ACHN (cell line): ENCODE measurements at places on chromosomes 11 and 22.

DNA sequence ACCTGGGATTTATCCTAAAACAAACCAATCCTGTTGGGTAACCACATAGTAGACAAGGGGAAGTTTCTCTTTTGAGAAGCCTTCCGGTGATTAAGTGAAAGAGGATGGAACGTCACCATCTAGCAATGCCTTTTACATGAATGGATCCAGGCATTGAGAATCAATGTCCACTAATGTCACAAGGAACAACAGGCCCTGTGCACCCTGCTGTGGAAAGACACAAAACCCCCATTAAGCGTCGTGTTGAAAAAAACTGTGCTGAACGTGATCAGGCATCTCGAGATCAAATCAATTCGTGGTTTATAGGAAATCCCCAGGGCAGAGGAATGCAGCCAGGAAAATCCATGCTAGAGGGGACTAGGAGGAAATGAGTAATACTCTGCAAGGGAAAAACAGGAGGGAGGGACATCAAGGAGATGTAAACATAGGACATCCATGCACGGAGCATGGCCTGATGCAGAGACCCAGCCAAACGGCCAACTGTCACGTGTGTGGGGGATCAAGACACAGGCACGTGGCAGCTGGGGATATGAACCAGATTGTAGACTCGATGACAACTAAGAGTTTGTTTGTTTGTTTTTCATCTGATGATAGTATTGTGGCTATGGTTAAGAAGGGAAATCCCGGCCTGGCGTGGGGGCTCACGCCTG is 38.6 kb upstream of the CARS1 start:
- DNase-seq = peak; percentile 19

DNA sequence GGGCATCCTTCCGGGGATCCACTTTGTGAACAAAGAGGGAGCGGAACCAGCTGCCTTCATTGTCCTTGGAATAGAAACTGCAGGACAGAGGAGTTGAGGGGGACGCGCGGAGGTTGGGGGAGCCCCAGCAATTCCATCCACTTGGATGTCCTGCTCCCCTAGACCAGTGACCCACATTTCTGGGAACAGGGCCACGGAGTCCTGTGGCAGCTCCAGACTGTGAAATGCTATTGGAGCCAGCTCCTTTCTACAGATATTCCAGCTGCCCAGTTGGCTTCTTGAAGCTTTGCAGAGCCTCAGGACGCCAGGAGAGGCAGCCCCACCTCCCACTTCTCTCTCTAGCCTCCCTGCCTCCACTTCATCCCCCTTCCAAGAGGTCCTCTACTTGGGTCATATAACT is 10.5 kb downstream of the NIPSNAP1 start:
- DNase-seq = no peak

- no peak for DNase-seq
Observed at GRCh38 chr11:75633409-75634066, 35.3 kb downstream of the MAP6 start.

DNA sequence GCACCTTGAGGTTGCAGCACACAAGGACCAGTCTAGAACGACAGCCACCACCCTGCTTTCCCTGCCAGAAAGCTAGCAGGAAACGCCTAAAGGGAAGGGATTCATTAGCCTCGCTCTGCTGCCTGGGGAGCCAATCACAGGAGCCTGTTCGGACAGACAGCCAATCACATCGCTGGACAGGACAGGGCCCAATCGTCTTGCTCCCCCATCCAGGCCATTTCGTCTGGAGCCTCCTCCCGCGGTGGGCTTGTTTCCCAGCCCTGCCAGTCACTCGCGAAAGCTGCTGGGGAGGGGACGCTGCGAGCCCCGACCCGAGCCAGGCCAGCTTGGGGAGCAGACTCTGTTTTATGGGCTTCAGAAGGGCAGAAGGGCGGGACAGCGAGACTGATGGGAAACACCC is 79.8 kb upstream of the NCAM1 start:
- peak; percentile 49 for DNase-seq

DNA sequence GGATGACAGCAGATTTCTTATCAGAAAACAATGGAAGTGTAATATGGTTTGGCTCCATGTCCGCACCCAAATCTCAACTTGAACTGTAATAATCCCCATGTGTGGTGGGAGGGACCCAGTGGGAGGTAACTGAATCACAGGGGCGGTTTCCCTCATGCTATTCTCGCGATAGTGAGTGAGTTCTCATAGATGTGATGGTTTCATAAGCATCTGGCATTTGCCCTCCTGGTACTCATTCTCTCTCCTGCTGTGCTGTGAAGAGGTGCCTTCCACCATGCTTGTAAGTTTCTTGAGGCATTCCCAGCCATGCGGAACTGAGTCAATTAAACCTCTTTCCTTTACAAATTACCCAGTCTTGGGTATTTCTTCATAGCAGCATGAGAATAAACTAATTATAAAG is 81.0 kb upstream of the SCUBE2 start:
- DNase-seq = no peak

- no peak for DNase-seq
Observed at GRCh38 chr11:2090172-2091111, 48.7 kb downstream of the IGF2 start.

DNA sequence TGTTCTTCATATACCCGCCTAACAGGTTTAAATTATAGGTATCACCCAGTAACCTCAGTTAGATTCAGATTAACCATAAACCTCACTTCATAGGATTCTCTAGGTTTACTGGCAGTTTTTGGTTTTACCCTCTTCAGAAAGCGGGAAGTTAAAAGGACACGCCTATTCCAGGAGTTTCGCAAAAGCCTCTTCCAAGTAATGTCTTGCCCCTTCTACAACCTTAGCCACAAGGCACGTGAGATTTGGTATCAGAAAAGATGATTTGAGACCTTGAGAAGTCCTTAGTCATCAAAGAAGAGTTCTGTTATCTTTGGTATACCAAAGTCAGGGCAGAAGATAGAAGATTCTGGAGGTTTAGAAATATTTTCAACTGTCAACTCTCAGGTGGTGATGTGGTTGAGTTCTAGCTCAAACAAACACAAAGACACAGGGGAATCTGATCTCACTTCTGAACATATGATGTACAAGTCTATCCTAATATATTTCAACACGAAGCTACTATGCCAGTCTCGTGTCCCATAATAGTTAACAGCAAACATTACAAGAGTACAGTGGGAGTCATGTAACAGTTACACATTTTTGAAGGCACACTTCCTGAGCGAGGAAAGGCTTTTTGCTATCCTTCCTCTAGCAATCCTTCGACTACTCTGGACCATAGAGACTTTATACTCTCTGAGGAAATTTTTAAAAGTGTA is 103.5 kb downstream of the USP35 start:
- DNase-seq = no peak

GRCh38 chr11:34345991-34346480 is 11.8 kb downstream of the ABTB2 start:
- DNase-seq = peak; percentile 44

- no peak for DNase-seq
Observed at GRCh38 chr11:78993802-78994430, 419.3 kb upstream of the NARS2 start.

- DNase-seq = no peak
Observed at GRCh38 chr11:125425601-125426000, 70.5 kb downstream of the FEZ1 start.

GRCh38 chr11:2273771-2274170 is 3.4 kb upstream of the ASCL2 start:
- no peak for DNase-seq

DNA sequence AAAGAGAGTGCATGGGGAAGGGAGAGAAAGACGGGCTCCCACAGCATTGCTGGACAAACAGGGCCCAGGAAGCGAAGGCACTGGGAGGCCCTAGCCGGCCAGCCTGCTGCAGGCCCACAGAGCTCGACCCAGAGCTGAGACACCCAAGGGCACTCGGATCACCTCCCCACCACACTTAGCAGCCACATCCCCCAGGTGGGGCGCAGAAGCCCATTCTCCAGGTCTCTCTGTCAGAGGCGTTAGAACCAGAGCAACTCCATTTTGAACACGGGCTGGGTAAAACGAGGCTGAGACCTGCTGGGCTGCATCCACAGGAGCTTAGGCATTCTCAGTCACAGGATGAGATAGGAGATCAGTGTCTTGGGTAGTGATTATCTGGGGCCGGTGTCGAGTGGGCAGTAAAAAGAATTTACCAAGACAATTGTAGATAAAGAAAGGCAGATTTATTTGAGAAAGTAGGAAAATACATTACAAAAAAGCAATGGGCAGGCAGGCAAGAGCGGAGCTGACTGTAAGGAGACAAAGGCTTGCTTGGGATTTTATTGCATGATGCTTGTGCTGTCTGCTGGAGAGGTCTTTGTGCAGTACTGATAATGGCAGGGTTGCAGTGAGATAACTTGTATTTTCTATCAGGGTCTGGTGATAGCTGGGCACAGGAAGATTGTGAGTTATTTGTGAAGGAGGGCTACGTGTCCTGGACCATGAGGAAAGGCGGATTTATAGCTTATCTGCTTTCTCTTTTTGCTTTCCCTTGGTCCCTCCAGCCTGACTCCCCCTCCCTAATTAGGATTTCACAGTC is 13.4 kb upstream of the CAPN5 start:
- no peak for DNase-seq

DNA sequence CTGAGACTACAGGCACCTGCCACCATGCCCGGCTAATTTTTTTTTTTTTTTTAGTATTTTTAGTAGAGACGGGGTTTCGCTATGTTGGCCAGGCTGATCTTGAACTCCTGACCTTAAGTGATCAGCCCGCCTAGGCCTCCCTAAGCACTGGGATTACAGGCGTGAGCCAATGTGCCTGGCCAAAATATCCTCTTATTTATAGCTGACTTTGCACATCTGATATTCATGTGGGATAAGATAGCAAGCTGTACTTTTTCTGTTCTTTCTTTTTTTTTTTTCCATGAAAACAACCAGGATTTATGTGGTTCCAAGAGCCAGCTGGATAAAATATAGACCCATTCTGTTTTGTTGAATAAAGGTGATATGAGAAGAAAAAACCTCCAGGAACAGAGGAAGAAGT is 12.1 kb upstream of the XBP1 start:
- DNase-seq = no peak

DNA sequence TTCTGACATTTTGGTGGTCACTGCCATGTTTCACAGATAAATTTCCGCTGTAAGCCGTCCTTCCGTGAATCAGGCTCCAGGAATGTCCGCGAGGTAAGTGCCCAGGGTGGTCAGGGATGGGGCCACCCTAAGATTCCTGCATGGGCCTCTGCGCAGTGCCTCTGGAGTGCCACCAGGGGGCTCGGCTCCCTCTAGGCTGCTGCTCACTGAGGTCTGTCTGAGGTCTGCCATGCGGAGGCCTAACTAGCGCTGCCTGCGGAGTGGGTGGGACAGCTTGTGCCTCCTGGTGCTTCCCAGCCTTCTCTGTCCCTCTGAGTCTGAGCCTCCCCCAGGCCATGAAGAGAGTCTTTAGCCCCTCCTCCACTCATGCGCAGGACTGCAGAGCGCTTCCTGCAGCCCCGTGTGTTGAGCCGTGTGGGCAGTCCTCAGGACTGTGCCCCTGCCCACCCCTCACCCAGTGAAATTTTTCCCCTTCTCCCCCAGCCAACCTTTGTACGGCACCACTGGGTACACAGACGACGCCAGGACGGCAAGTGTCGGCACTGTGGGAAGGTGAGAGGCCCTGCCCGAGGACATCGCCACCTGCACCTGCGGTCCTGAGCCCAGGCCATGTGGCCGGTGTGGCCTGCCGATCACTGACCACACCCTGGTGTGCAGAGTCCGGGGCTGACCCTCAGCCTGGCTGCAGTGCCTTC is 11.9 kb upstream of the MDK start:
- DNase-seq = peak; percentile 78

DNA sequence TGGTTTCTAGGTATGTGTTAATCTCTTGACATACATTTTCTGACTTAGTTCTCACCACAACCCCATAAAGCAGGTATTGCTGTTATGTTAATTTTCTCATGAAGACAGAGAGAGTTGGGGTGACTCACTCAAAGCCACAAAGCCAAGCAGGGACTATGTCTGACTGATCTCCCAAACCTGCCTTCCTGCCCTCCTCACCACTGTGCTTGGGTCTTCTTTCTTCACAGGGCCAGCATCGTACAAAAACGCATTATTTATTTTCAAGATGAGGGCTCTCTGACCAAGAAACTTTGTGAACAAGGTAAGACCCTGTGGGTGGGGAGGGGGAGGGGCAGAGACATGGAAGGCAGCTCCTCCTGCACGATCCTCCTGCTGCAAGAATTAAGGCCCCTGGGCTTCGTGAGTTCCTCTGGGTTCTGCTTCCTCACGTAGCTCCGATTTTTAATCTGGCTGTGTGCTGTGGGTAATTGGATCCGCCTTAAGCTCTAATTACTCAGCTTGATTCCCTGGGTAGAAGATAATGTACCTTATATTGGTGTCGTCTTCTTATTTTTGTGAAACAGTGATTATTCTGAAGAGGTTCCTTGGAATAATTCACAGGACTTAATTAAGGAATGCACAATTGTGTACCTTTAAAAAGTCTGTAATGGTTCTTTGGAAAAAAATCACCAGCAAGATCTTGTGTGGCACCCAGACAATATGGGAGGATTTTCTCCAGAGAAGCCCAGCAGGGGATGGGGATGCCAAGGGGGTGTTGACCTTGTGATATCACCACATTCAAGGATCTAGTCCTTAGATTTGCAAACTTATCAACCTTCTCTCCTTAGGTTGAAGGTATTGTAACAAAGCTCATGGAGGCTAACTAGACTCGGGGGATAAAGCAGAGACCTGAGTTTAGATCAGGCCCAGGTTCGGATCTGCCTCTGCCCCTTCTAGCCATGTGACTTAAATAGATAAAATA is 112.9 kb downstream of the SPON1 start:
- DNase-seq = no peak

DNA sequence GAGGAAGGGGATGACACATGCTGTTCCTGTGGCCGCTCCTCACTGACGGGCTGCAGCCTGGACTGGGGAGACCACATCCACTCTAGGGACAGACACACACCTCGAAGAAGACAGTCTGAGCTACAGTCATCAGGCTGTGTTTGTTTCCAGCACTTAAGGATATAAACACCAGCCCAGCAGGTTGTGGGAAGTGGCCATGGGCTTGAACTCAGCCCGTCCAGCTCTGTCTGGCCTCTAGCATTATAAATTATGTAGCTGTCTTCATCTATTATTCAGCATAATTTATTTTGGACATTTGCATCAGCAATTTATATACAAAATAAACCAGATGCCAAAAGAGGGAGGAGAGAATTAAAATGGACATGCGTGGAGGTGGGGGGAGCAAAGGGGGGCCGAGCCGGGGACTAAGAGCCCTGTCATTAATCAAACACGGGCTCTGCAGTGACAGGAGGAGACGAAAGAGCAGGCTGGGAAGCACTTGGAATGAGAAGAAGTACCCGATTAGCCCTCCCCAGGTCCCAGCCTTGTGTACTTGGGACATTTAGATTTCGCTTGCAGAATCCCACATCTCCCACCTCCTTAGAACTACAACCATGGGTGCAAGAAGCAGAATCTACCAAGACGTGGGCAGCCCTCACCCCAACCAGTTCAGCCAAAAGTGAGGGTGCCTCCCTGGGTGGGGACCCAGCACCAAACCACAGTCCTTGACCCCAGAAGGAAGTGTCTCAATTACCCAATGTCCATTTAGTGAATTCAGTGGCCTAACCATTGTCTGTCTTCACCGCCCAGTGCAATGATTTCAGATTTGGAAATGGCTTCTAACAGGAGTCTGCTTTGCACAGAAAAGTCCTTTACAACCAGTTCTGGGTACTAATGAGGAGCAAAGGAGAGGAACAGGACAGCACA is 309.6 kb downstream of the OPCML start:
- DNase-seq = no peak
